ENCODE measurements at places on chromosomes 7 and 10. TPM values are rescaled to one million over a fixed set of nuclear protein-coding genes. Genes with fewer than 3 reads are reported as not detected.

GRCh38 chr7:30912986-30913811 is 1.5 kb downstream of the AQP1 start:
- no peak for DNase-seq

GRCh38 chr7:71343039-71343438 is 211.1 kb downstream of the GALNT17 start:
- DNase-seq = no peak

C1QL3 gene
- not detected for total RNA-seq

DNA sequence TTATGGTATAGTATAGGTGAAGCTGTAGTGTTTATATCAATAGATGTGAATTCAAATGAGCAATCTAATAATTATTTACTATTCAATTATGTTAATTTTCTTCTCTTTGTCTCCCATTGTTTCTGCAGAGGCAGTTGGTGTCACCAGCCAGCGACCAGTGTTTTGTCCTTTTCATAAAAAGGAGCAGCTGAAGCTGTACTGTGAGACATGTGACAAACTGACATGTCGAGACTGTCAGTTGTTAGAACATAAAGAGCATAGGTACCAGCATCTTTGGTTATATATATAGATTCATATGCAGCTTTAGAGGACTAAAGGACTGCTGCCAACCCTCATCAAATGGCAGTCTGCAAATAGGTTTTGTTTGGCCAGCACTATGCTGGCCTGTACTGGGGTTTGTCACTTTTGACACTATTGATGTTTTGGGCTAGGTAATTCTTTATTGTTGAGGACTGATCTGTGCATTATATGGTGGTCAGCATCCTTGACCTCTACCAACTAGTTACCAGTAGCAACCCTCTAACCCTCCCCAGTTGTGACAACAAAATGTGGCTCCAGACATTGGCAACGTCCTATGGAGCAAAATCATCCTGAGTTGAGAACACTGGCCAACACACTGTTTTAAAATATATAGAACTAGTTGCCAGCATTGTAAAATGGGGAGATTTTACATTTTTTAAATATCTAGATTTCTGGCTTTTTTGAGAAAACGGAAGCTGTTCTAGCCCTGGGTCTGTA is 59.2 kb downstream of the TRIM24 start:
- no peak for DNase-seq

PILRA gene
- total RNA-seq = 9.9 TPM

DNA sequence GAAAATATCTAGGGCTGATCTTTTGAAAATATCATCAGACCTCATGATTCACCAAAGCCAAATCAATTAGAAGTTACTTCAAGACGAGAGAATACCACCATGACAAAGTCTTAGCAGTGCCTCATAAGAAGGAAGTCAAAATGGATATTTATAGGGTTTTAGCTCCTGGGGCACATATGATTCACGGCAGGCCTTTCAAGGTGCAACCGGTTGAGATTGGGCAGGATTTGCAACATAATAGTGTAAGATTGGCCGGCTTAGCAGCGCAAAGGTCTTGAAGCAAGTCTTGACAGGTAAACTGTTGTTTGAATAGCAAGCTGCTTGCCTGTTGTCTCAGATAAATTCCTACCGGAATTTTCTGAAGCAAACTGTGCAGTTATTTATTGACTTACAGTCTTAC is 17.5 kb downstream of the ADRB1 start:
- no peak for DNase-seq

GRCh38 chr10:3265088-3265487 is 92.5 kb upstream of the PITRM1 start:
- DNase-seq = no peak

SEMA3D gene
- total RNA-seq = 0.60 TPM

DNA sequence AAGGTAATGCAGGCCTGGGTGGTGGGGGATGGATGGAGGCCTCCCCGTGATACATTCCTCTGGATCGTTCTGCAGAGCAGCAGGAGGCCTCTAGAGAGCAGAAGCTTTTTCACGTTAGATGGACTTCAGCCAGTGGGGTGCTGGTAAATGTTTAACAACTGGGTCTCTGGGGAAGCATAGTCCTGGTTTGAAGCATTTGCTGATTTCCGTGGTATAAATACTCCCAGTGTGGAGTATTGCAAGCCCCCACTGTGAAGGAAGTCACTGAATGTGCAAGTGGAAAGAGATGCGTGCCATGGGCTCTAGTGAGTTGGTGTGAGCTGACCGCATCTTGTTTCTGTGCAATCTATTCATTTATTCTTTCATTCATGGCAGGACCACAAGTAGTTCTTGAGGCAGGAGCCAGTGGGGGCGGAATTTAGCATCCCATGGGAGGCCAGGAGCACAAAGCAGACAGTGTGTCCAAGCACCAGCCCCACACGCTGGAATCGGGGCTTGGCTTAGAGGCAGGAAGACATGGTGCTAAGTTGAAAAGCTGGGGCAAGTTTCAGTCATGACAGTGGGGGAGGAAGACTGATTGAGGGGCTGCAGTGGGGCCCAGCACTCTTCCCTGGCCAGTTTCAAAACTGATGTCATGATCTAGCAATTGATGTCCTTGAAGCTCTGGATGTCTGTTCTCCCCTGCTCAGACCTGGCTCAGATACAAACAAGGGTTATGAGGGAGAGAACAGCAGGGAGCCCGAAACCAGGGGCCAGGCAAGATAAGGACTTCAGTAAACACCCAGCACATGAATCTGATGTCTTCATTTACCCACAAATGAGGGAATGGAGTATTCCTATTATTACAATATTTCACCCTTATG is 280.9 kb upstream of the LYZL1 start:
- no peak for DNase-seq

UCN3 gene
- total RNA-seq = not detected

AASS gene
- total RNA-seq = 1.0 TPM

PAPOLB gene
- total RNA-seq = not detected

- no peak for DNase-seq
Measured at GRCh38 chr7:92988051-92988450, 129.7 kb downstream of the SAMD9 start.

GRCh38 chr7:121166916-121167315 is 161.9 kb upstream of the WNT16 start:
- DNase-seq = no peak

PRKCQ gene
- 45.9 TPM for total RNA-seq

- no peak for DNase-seq
Measured at GRCh38 chr10:101229266-101230182, at the start of gene LBX1. Gene LBX1 (minus strand): TSS chr10:101229463. CDS start chr10:101228815, 648 bp downstream.

COBL gene
- not detected for total RNA-seq

DNA sequence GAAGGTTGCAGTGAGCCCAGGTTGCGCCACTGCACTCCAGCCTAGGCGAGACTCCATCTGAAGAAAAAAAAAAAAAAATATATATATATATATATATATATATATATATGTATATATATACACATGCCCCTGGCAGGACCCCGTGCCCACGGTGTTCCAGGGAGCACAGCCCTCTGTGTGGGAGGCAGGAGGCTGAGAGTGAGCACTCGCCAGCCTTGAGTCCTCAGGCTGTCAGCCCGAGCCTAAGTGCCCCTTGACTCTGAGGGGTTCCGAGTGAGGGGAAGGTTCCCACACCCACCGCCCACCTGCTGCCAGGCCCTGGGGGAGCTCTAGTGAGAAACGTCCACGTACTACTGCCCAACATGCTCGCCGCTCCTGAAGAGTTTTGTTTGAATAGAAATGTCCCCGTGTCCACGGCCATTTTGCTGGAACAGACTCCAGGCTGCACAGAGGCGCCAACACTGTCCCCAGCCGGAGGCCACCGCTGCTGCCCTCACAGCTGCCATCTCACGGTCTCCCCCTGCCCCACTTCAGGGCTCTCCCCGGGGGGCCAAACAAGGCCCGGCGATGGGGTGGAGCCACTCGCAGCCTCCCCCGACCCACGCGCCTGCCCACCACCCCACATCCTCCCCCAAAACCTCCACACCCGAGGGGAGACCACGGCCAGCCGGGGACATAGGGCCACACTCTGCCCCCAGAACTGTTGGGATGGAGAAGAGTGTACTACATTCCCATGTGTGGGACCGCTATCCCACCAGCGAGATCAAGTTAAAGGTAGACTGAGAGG is 62.8 kb upstream of the EBF3 start:
- DNase-seq = no peak

DNA sequence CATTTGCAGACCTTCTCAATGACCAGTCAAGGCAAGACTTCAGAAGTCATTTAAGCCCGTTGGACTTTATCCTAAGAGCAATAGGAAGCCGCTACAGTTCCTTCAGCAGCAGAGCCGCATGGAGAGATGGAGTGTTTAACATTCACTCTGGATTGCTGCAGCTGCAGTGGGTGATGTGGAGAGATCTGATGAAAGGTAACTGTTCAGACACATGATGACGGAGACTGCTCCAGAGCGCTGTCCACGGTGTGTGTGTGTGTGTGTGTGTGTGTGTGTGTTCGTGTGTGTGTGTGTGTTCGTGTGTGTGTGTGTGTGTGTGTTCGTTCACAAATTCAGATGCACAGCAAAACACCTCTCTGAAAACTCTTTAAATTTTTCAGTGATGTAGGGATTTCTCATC is 37.0 kb downstream of the SEC61G start:
- no peak for DNase-seq

- DNase-seq = no peak
Measured at GRCh38 chr7:356087-356486, 66.1 kb downstream of the FOXL3 start.

AKR1C8 gene
- total RNA-seq = 0.22 TPM

ZNF503 gene
- 0.07 TPM for total RNA-seq

- no peak for DNase-seq
Measured at GRCh38 chr7:35647171-35647574, 47.8 kb downstream of the HERPUD2 start.

EGFR gene
- 0.10 TPM for total RNA-seq

GRCh38 chr7:148402159-148402558 is 188.4 kb upstream of the C7orf33 start:
- DNase-seq = no peak

GRCh38 chr10:69217119-69217754 is 2.9 kb upstream of the HKDC1 start:
- no peak for DNase-seq

C10orf62 gene
- not detected for total RNA-seq

DNA sequence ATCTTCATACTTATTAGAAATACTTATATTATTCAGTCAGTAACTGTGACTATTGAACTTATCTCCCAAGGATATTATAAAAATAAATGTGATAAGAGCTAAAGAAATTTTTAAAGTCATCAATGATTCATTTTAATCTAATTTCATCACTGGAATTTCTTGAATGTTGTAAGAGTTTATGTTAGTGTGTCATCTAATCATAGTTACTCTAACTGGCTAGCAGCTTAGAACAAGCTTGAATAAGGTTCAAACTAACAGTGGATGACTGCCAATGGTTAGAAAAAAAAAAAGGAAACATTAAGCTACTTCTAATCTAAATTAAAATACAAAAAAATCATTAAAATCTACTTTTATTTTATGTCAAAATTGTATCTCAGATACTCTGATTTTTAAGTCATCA is 1066.3 kb downstream of the CNTNAP2 start:
- no peak for DNase-seq

GRCh38 chr10:112721080-112721698 is 228.9 kb upstream of the TCF7L2 start:
- DNase-seq = no peak

Measured in activated T-helper 1 cell treated with anti-CD3 and anti-CD28 coated beads, Interleukin-12 subunit alpha, Interleukin-12 subunit beta, Interleukin-2, Interleukin-4 antibody, amounts not matched to agents 30 ng/mL and 10 ng/mL and 1 ng/mL, durations not matched to agents 14 hours and 24 hours and 36 hours (primary cell).